ENCODE measurements at places on chromosomes 6 and 20. TPM values are rescaled to one million over a fixed set of nuclear protein-coding genes. Genes with fewer than 3 reads are reported as not detected.

GRCh38 chr6:5054245-5054873, 30.8 kb upstream of the PPP1R3G start:
- DNase-seq = peak; percentile 30

- no peak for DNase-seq
Observed at GRCh38 chr6:97312241-97312640, 29.2 kb upstream of the MMS22L start.

GRCh38 chr6:74402781-74403180, 706.8 kb downstream of the CD109 start:
- no peak for DNase-seq

GRCh38 chr20:32240205-32240604, 32.5 kb downstream of the POFUT1 start:
- no peak for DNase-seq

GRCh38 chr20:13205848-13206434, 15.1 kb upstream of the ISM1 start:
- no peak for DNase-seq

- no peak for DNase-seq
Observed at GRCh38 chr20:32808438-32808837, 11.3 kb upstream of the MAPRE1 start.

DNA sequence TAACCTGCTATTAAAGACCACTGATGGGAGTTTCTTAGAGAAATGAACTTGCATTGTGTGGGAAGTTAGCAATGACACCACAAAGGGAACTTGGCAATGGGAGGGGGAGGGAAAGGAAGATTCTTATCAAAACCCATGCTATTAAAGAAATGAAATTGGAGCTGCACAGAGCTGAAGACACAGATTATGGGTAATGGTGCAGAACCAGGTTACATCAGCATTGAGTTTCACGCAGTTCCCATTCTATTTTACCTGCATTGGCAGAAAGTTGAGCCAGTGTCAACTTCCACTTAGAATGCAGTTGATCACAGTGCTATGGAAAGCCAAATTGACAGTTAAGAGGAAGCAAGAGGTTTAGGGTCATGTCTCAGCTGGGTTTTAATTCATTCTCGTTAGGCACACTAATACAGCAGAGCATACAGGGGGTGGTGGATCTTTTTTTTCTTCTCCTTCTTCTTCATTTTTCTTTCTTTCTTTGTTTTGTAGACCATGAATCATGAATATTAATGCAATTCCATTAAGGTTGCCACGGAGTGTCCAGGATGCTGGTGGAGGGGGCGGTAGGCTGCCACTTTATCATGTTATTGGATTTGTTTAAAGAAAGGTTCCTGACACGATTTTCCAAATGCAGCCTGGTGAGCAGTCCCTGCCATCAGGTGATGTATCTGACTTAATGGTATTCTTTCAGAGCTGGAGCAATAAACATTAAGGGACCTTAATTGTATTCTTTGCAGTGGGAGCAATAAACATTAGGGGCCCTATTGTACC, 1092.0 kb upstream of the MAP3K7 start:
- no peak for DNase-seq

DNA sequence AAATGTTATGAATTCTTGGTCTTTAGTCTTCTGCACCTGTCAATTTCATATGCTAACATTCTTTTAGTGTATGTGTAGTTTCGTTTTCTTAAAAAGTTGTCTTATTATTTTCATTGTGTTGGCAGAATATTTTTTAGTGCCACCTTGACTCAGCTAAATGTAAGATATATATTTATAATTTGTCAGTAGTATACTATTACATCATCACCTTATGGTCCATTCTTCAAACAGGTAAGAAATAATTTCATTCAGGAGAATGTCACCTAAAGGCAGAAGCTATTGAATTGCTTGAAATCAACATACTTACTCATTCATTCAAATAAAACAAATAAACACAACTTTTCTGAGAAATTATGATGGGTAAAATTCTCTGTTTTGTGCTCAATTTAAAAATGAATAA, 3.5 kb upstream of the STXBP5 start:
- no peak for DNase-seq

DNA sequence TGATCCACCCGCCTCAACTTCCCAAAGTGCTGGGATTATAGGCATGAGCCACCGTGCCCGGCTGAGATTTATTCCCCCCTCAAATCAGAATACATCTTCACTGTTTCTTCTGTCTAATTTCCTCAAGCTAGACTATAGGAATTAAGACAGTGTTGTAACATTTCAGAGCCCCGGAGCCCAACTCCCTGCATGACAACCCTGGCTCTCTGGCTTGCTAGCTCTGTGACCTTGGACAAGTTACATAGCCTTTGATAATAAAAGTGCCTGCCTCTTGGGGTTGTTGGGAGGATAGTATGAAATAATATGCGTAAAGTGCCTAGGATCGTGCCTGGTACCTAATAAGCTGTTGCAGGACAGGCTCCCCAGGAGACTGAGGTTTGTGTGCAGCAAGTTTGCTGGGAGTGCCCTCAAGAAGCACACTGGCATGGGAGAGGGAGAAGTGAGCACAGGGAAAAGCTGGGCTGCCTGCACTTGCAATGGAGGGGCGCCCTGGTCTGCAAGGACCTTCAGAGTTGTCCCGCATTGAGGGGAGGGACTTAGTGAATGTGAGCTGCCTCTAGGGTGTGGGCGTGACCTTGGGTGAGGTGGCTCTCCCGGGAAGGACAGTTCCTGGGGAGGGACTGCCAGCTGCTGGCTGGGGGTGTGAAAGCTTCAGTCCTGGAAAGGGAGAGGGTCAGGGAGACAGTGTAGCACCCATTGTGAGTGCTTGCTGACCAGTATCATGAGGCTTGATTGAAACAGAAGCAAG, 43.4 kb downstream of the TAF8 start:
- no peak for DNase-seq

DNA sequence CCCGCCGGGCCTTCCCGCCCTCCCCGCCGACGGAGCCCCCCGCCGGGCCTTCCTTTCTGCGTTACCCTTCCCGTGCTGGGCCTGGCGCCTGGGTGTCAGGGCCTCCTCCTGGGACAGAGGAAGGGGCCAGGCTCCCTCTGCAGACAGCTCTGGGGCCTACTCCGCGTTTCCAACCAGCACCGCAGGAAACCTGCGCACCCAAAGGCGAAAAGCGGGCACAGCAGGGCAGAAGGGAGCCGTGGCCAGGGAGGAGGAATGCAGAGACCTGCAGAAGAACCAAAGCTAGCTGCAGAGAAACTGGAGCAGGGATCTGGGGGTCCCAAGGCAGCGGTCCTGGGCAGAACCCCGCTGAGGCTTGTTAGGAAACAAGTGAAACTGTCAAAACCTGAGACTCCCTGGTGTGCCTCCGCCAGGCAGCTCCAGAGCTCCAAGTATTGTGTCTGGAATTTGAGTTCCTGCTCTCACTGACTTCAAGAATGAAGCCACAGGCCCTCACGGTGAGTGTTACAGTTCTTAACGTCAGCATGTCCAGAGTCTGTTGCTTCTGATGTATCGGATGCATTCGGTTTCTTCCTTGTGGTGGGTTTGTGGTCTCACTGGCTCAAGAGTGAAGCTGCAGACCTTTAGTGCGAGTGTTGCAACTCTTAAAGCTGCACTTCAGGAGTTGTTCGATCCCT, 33.3 kb downstream of the IRF4 start:
- no peak for DNase-seq

DNA sequence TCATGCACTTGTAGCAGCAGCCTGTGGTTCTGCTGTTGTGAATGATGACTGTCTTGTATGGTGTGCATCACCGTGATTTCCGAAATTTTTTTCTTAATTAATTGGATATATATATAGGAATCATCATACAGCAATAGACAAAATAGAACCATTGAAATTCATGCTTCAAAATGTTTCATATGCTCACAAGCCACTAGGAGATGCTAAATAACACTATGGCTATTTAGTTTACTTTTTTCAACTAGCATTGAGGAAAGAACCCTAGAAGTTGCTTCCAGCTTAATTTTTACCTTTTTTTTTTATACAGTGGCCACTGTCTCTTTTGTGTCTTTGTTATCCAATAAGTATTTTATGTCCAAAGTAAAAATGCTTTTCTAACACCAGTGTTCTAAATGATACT, 485.4 kb downstream of the CDKAL1 start:
- DNase-seq = no peak

- DNase-seq = no peak
Observed at GRCh38 chr6:85461798-85462170, 11.9 kb downstream of the NT5E start.

DNA sequence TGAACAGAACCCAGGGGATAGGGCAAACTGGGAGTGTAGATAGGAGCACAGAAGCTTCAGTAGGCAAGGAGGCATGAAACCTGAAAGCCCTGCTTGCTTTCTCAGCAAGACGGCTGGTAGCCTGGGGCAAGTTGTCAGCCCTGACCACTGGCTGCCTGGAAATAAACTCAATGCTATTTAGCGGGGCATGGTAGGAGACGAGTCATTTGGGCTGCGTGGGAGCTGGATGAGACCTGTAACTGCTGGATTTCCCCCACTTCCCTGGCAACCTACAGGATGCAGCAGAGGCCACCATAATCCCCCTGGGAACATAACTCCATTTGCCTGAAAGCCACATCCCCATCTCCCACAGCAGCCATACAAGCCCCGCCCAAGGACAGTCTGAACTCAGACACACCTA, 332.6 kb upstream of the TBX18 start:
- no peak for DNase-seq

DNA sequence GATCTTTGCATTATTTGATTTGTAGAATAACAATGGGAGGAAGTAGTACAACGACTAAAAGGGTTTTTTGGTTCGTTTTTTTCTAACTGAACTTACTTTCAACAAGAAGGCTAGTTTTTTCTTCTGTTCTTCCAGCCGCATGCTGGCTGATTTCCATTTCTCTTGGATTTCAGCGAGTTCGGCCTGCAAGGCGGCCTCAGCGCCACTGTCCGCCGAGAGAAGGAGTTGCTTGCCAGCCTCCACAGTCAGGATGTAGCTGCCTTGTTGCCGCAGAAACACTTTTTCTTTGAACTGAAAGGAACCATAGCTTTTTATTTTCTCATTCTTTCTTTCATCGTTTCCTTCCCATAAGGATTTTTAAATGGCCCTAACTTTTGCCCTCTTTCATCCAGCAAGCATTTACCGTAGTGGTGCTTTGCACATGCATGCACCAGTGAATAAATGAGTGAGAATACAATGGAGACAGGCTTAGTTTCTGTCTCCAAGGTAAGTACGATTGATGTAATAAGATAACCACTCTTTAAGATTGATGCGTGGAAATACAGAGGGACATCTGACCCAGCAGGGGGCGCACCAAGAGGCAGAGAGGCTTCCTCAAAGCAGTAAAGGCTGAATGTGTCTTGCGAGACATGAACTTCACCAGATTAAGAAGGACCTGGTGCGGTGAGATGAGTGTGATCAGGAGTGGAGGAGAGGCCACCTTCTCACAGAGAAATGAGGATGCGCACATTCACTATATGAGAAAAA, 398.8 kb downstream of the ESR1 start:
- no peak for DNase-seq

DNA sequence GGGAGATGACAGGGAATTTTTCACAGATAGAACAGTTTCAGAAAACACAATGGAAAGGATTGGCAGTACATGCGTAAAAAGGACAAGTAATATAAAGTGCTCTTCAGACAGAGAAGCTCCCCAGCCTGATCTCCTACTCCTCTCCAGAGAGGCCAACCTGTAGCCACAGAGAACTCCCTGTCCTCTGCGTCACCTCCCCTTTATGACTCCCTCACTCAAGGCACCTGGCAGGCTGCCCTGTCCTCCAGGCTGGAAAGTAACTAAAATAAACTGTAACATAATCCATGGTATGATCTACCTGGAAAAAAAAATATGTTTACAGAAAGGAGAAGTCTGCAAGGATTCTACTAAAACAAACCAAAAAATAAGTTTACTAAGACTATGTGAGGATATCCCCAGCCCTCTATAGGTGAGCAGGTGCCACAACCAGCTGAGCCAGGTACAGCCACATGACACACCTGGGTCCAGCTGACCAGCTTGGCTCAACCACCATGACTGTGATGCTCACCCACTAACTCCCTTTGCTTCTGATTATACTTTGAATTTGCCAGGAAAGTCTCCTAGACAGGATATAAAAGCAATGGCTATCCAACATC, 29.2 kb downstream of the MBOAT1 start:
- no peak for DNase-seq

DNA sequence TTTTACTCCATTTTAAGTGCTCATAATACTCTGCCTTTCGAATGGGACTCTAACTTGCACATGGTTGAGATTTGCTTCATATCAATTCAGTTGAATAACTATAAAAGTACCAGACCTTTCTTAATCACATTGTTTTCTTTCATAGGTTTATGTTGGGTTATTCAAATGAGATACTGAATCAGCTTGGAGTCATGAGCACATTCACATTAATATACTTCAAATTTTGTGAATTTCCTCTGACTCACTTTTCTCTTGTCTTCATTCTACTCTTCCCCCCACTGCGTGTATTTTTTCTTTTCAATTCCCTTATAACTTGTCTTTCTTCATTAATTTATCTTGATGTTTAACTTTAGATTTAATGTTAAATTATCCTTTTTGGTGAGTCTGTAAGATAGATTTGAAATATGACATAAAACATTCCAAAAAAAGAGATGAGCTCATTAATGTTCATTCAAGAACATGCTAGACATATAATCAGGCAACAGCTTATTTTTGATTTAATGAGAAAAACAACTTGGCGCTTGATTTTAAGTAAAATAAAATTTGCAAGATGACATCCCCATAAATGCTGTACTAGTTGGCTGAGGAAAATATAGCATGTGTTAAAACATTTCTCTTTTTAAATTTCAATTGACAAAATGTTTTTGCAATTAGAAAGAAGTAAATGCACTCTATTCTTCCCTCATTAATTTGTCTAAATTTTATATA, 736.0 kb downstream of the CD109 start:
- no peak for DNase-seq

GRCh38 chr6:163806755-163807499, 392.4 kb downstream of the QKI start:
- no peak for DNase-seq

- no peak for DNase-seq
Observed at GRCh38 chr6:39824030-39824926, 32.1 kb downstream of the DAAM2 start.

GRCh38 chr6:157985378-157986155, 3.9 kb downstream of the SYNJ2 start:
- DNase-seq = no peak

GRCh38 chr6:132872923-132873322, 58.6 kb downstream of the RPS12 start:
- no peak for DNase-seq

- no peak for DNase-seq
Observed at GRCh38 chr20:23645575-23645974, 7.8 kb upstream of the CST3 start.

The OXT gene
- polyA plus RNA-seq = 0.50 TPM

The FRK gene
- polyA plus RNA-seq = 0.32 TPM

The VGLL2 gene
- polyA plus RNA-seq = 82.7 TPM

The TREML1 gene
- 0.39 TPM for polyA plus RNA-seq

The FAM217A gene
- polyA plus RNA-seq = not detected

The RIPOR2 gene
- 29.4 TPM for polyA plus RNA-seq

The LAMA2 gene
- 130 TPM for polyA plus RNA-seq

The VSTM2L gene
- 1.7 TPM for polyA plus RNA-seq

The ME1 gene
- polyA plus RNA-seq = 1.2 TPM

The LY6G5C gene
- polyA plus RNA-seq = 6.3 TPM

The TTK gene
- 5.7 TPM for polyA plus RNA-seq
